NCI-H2227 treated with DMSO at 0.1 percent for 48 hours (cell line): ENCODE measurements at places on chromosomes 3 and 15.
A peak's percentile ranks its signal among the peaks of the same experiment; 100 is the strongest.

DNA sequence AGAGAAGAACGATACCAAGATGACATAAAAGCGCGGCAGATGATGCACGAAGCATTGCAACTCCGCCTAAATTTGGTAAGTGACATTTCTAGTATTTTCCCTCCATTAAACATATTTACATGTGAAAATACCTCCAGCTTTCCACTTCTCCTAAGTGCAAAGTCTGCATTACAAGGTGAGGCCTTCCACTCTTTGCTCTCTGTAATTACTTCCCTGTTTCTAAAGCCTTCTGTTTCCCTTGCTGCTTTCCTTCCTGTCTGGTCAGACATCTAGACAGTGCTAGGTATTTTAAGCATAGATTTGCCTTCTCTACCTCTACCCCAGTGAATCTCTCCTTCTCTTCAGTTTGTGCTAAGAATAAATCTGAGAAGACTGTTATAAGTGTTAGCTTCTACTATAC lies 1.9 kb downstream of the P2RY12 start:
- DNase-seq = no peak

DNA sequence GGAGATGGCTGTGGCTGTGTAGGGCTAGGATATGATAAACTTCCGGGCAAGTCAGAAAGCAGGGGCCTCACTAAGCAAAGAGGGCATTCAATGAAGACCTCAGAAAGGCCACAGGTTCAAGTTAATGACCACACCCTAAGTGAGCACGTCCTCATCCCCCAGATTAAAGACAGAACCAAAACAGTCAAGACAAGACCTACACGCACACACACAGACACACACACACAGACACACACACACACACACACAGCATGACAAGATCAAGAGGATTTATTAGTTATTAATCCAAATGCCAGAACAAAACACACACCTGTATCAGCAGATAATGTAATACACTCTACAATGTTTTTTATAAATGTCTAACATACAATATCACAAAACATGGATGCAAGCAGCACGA lies 546.2 kb downstream of the FGF12 start:
- no peak for DNase-seq

DNA sequence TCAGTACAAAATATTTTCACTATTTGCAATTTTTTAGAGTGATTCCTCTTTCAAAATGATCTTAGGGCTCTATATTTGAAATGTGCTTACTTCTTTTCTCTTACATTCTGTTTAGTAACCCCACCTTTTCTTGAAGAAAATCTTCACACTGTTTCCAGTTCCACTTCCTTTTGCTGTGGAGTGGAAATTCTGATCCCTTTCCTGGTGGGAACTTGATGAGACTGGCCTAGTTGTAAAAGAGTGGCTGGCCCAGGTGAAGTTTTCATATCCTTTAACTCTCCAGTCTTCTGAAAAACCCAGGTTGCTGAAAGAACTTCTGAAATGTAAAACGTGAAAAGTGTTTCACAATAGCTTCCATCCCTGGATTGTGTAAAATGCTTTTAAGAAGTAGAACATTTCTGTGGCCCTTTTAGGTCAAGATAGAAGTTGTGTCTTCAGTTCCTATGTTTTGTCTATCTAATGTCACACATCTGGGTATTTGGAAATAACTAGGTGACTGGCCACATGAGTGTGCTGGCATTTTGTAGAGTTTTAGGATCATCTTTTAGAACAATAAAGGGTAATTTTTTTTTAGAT lies 84.8 kb upstream of the LRIG1 start:
- no peak for DNase-seq

- no peak for DNase-seq
These were observed 327.1 kb downstream of the ZNF621 start for GRCh38 chr3:40851836-40852235.

- DNase-seq = peak; percentile 16
These were observed 21.5 kb upstream of the CHD2 start for GRCh38 chr15:92878593-92879053.

GRCh38 chr3:172189987-172190603 lies 150.7 kb downstream of the FNDC3B start:
- no peak for DNase-seq

GRCh38 chr3:23153436-23153835 lies 49.7 kb upstream of the UBE2E2 start:
- no peak for DNase-seq

- DNase-seq = no peak
These were observed 95.4 kb downstream of the RFTN1 start for GRCh38 chr3:16417945-16418739.

GRCh38 chr3:85977615-85978338 lies 1013.2 kb downstream of the VGLL3 start:
- no peak for DNase-seq

DNA sequence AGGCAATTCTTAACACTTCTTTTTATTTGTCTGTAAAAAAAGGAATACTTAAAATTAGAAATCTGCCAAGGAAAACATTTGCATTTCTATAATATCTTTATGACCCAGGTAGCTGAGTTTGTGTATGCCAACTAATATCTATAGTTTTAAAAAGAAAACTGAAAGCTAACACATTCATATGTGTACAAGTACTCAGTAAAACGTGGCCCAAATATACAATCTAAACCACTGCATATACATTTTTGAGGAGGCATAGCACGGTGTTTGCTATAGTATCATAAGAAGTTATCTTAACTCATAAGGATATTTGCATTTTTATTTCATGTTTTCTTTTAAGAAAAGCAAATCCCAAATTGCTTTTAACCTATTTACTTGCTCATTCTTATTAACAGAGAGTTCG lies 172.7 kb downstream of the ZBTB20 start:
- DNase-seq = no peak
